ENCODE measurements at places on chromosomes 7 and 10.

- DNase-seq = no peak
Measured at GRCh38 chr10:110074758-110075671, 67.2 kb downstream of the ADD3 start.

GRCh38 chr7:481219-481930 is 38.3 kb downstream of the PDGFA start:
- no peak for DNase-seq

DNA sequence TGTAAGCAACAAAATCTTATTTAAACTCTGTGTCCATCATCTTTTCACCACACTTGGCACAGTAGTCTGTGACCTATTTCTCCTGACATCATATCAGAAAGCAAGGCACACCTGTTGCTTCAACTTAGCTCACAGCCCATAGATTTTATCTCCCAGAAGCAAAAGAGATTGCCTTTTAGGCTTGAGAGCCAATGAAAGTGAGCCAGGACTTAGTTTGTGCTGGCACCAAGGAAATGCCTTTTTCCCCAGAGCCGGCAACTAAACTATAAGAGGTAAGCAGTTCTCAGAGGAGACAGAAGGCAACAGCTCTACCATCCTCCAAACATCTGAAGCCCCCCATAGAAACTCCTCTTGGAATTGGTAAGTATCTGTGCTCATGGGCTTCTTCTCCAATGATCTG is at the start of gene ACSM6:
TSS of gene ACSM6 (plus strand) at position 295 of the 400 bp plus-strand sequence. CDS start 248 bp downstream, outside the sequence.
- no peak for DNase-seq

- DNase-seq = no peak
Measured at GRCh38 chr10:29482591-29483431, 152.0 kb downstream of the SVIL start.

DNA sequence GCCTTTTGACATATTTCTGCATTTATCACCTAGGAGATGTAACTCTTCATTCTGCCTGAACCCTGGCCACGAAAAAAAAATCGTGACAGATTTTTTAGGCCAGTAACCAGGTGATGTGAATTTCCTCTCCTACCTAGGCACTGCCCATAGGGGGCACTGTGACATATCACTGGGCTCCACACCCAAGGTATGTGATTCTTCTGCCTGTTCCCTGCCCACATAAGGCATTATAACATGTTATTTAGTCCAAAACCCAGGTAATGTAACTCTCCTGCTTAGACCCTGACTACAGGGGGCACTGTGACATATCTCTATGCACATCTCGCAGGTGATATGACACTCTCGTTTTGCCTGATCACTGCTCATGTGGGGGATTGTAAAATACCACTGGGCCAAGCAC is 29.5 kb upstream of the ZNF107 start:
- DNase-seq = no peak

DNA sequence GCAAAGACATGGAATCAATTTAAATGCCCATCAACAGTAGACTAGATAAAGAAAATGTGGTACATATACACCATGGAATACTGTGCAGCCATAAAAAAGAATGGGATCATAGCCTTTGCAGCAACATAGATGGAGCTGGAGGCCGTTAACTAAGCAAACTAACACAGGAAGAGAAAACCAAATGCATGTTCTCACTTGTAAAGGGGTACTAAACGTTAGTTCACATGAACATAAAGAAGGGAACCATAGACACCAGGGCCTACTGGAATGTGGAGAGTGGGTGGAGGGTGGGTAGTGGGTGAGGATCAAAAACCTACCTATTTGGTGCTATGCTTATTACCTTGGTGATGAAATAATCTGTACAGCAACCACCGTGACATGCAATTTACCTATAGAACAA is 78.4 kb upstream of the GSDME start:
- DNase-seq = no peak

DNA sequence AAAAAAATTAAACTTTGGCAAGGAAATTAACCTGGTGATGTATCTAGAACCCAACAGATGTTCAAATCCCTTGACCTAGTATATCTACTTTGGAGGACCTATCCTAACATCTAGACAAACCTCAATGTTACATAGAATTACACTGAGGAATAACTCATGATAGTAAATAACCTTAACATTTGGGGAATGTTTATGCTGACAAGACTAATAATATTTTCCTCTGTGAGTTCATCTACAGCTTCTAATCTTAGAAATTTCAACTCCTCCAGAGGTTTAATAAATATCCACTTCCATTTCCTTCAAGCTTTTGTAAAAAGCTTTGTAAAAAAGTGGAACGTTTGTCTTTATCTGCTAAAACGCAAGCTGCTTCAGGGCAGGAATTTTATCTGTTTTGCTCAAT is 12.7 kb downstream of the HIPK2 start:
- no peak for DNase-seq

- DNase-seq = no peak
Measured at GRCh38 chr7:79320741-79321473, 132.6 kb downstream of the MAGI2 start.

DNA sequence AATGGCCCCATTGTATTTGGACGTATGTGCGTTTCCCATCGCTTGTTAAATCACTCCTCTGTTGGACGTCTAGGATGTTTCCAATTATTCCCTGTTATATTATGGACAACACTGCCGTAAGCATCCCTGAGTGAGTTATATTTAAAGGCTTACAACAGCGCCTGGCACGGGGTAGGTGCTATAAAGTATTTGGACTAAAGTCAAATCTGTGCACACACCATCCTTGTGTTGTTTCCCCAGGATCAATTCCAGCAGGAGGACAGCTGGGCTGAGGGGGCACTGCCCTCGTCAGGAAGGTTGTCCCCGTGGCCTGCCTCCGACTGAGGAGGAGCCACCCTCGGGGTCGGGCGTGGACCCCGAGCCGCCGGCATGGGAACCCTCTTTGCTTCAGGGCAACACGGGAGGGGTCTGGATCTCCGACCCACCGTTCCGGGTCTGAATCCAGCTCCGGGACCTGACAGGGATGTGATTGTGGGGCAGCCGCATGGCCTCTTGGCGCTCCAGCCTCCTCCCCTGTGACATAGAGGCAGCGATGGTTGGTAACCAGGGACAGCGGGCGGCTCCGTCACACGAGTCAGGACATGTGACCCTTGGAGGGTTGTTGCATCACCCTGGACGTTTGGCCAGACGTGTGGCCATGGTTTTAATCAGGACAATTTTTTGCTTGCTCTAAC is 1.5 kb upstream of the JAKMIP3 start:
- DNase-seq = no peak

- DNase-seq = no peak
Measured at GRCh38 chr10:24716295-24716694, 7.4 kb downstream of the ARHGAP21 start.

- no peak for DNase-seq
Measured at GRCh38 chr10:2145926-2146478, 408.7 kb upstream of the ADARB2 start.

DNA sequence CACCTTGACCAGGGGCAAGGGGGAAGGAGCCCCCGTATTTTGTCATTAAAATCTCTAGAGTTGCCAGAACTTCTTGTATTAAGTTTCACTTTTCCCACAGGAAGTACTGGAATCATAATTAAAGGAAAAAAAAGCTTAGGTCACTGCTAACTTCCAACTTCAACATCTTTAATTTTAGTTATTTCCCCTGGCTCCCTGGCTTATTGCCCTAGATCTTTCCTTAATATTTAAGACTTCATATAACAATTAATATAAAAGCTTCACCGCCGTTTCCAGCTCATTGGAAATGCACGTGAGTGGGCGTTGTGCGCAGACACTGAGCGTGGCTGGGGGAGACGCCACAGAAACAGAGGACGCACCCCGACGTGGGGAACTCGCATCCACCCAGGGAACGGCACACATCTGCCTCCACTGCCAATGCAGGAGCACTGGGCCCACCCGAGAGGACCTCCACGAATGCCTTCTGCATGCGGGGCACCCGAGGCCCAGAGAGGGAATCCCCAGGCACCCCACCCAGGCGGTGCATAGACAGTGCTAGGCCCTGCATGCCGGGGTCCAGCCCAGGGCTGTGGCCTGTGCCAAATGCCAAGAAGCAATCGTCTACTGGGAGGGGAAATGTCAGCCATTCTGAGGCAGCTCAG is 72.2 kb downstream of the ADARB2 start:
- DNase-seq = no peak

- DNase-seq = no peak
Measured at GRCh38 chr7:28921822-28922221, 36.3 kb downstream of the TRIL start.

DNA sequence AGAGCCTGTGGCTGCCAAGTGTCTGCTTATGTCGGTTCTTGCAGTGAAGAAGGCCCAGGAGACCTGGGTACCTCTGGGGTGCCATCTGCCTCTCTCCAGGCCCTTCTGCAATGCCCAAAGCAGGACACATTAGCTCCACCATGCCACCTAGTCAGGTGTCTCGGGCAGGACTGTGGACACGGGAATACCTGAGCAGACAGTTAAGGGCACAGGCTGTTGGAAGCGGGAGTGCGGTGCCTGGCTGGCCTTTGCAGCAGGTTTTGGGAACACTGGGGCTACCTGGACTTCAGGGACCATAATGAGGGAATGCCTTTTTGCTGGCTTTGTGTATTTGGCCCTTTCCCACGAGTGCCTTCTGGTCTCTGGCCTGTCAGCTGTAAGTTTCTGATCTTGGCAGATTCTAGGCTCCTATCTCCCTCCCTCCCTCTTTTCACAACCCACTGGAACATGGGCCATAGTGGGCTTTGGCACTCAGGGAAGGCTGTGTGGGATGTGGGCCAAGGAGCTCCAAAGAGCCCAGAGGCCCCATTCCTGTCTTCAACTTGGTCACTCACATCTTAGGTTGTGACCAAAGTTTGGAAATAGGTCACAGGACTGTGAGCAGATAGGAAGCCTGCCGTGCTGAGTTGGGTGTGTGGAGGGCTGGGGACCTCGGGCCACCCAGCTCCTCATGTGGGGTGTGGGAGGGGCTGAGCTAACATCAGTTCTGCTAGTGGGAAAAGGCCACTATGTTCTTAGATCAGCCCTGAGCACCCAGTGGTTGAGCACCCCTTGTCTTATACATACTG is 41.5 kb upstream of the CXCL12 start:
- DNase-seq = no peak

GRCh38 chr7:38630720-38631673 is at the start of gene AMPH:
Gene AMPH, minus strand, starts transcription at chr7:38631373. Its CDS starts 22 bp downstream, at chr7:38631351.
- no peak for DNase-seq

DNA sequence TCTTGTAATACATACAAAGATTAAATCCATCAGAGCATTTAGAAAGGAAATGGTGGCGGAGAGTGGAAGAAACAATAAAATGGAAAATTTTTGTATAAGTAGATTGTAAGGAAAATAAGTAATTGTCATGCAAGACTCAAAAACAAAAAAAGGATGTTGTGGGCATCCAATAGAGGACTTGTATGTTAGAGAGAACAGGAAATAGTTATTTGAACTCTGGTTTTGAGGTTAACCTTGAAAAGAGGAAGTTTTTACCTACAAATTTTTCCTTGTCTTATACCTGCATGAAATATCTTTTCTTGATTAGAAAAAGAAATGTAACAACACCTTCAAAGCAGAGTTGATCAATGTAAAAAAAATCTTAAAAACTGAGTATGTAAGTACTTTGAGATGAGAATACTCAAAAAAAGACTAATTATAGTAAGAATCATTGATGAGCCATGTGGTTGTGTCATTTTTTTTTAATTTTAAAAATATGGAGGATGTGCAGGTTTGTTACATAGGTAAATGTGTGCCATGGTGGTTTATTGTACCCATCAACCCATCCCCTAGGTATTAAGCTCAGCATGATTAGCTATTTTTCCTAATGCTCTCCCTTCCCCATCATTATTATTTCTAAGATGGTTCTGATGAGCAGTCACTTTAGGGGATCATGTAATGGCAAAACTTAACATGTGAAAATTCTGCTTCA is 11.9 kb downstream of the TMEM106B start:
- no peak for DNase-seq

- no peak for DNase-seq
Measured at GRCh38 chr7:100575746-100576383, 2.2 kb upstream of the SAP25 start.

GRCh38 chr10:11290156-11290890 is 272.7 kb downstream of the CELF2 start:
- no peak for DNase-seq

DNA sequence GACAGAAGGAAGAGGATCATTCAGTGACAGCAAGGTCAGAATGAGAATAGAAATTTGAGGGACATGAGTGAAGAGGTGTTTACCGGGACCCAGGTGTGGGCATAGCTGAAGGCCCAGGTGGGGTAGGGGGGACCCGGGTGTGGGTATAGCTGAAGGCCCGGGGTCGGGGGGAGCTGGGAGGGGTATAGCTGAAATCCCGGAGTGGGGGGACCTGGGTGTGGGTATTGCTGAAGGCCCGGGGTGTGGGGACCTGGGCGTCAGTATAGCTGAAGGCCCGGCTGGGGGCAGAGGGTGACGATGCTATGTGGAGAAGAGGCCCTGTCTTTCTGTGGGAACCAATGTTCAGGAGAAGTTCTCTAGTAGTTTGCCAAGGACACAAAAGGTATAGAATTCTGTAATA is 183.0 kb upstream of the PITRM1 start:
- DNase-seq = no peak

DNA sequence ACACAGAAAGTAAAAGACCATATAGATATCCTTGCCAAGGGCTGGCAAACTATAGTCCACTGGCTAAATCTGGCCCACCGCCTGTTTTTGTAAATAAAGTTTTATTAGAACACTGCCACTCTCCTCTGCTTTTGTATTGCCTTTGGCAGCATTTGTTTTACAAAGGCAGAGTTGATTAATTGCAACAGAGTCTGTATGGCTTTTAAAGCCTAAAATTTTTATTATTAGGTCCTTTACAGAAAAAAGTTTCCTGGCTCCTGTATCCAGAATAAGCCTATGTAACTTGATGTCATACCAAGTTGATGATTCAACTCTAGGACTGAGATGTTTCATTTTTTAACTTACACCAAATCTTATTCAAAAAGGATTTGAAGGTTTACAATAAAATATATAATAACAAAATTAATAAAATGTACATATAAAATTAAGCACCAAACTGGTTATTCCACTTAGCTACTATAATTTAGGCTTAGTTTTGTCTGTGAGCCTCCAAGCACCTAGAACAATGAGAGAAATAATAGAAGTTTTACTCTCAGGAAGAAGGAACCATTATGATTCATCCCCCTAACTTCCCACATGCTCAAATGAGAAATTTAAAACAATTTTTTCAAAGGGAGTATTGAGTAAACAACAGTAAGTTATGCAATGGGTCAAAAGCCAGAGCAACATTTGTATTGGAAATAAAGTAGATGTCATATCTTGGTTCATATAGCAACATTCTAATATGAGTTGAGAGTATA is 31.9 kb downstream of the CPED1 start:
- no peak for DNase-seq

GRCh38 chr10:82212753-82213152 is 337.8 kb downstream of the NRG3 start:
- no peak for DNase-seq

- DNase-seq = no peak
Measured at GRCh38 chr7:91050677-91051076, 213.6 kb upstream of the FZD1 start.

- DNase-seq = no peak
Measured at GRCh38 chr7:8126601-8127167, 135.3 kb downstream of the ICA1 start.

- no peak for DNase-seq
Measured at GRCh38 chr10:3054851-3055199, 12.5 kb upstream of the PFKP start.

All from cortex of kidney (tissue), 1 donor.